ENCODE measurements at places on chromosomes 11 and 22.

DNA sequence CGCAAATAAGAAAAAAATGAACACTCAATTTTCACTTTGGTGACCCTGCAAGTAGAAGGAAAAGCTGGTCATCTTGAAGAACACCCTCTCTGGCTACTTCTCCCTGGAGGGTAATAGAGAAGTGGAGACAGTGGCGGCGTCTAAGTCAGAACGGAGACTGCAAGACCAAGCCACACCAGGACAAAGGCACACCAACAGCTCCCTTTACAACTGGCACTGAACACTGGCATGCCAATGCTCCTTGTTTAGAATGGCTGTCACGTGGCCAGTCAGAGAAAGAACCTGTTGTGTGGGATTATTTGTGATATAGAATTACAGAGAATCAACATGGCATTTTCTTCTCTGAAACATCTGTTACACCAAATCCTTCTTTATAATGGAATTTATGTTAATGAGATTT, 61.3 kb upstream of the YPEL1 start:
- DNase-seq = no peak

- DNase-seq = no peak
These were observed 1.7 kb downstream of the RASGRP2 start for GRCh38 chr11:64742087-64742888.

- peak; percentile 77 for DNase-seq
These were observed 91.0 kb downstream of the TMPRSS5 start for GRCh38 chr11:113615098-113615497.

DNA sequence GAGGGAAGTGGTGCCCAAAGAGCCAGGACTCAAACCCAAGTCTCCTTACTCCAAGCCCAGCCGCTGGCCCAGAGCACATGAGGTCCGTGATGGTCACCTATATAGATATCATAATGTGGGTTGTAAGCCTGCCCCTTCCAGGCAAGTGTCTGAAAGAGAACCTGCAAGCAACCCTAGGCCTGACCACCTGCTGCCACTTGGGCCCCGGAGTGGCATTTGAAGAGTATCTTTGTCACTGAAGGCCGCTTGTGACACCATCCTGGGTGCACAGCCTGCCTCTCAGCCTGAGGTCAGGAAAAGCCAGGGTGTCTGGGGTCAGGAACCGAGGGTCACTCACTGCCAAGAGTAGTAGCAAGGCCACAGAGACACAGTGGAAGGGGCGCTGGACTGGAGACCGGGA, 32.4 kb downstream of the OTOG start:
- no peak for DNase-seq

GRCh38 chr11:43419460-43419859, 60.7 kb downstream of the TTC17 start:
- DNase-seq = peak; percentile 27

DNA sequence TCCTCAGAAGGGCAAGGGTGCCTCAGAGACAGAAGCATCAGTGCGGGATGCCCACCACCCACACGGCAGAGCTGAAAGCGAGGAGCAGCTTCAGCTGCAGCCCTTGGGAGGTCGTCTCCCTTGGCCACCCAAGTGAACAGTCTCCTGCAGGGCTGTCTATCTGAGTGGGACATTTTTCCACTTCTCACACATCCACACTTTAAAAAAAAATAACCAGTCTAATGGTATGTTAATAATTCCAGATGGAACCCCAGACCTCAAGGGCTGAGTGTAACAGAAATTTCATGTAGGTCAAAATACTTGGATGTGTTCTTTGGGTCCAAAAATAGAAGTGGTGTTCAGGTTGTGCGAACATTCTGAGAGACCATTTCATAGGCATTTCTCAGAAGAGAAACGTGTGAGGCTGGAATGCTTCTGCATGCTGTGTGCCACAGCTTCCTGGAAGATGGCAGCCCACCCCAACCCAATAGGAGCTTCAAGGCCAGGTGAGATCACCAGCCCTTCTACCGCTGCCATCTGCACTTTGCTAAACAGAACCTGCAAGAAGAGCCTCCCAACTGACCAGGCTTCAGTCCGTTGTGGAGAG, 623.2 kb downstream of the OPCML start:
- DNase-seq = no peak

- DNase-seq = no peak
These were observed 243.5 kb upstream of the ANO3 start for GRCh38 chr11:26088391-26088790.

DNA sequence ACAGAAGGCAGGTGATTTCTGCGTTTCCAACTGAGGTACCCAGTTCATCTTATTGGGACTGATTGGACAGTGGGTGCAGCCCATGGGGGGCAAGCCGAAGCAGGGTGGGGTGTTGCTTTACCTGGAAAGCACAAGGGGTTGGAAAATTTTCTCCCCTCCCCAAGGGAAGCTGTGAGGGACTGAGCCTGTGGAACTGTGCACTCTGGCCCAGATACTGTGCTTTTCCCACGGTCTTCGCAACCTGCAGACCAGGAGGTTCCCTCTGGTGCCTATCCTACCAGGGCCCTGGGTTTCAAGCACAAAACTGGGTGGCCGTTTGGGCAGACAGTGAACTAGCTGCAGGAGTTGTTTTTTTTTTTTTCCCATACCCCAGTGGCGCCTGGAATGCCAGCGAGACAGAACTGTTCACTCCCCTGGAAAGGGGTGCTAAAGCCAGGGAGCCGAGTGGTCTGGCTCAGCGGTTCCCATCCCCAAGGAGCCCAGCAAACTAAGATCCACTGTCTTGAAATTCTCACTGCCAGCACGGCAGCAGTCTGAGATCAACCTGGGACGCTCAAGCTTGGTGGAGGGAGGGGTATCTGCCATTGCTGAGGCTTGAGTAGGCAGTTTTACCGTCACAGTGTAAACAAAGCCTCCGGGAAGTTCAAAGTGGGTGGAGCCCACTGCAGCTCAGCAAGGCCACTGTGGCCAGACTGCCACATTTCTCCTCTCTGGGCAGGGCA, 97.2 kb downstream of the JRKL start:
- no peak for DNase-seq

GRCh38 chr11:83694191-83694910, 408.2 kb upstream of the CCDC90B start:
- DNase-seq = no peak

DNA sequence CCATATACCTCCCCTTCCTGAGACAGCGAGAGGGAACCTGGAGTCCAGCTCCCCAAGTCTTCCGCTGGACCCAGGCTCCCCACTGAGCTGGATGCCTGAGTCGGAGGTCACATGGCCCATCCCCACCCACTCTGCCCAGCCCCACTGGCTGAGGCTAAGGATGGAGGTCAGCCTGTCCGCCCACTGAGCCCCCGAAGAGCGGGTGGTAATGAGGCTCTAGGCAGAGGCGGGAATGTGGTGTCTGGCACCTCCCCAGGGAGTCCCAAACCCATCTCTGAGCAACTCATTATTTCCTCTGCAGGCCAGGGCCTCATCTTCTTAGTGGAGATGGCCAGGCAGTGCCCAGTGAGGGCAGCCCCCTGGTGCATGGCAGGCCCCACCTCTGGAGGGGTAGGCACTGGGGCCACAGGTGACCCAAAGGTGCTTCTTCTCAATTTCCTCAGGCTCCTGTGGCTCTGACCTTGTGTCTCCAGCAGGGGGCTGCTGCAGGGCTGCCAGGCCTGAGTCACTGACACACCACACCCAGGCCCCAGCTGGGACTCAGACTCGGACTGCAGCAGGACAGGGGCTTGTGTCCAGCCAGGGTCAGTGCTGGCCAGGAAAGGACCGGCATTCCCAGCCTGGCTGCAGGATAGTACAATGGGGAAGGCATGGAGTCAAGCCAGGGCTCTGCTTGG, 10.2 kb upstream of the PDE2A start:
- DNase-seq = peak; percentile 77

- peak; percentile 25 for DNase-seq
These were observed 726 bp downstream of the PKNOX2 start for GRCh38 chr11:125165111-125165842.

- DNase-seq = no peak
These were observed 46.9 kb upstream of the MYOD1 start for GRCh38 chr11:17672469-17672868.

- peak; percentile 54 for DNase-seq
These were observed 59.0 kb downstream of the CEP57 start for GRCh38 chr11:95849087-95849825.

- no peak for DNase-seq
These were observed 34.8 kb upstream of the FZD4 start for GRCh38 chr11:86990031-86990430.
